ENCODE measurements at places on chromosomes 7 and 10. TPM values are rescaled to one million over a fixed set of nuclear protein-coding genes. Genes with fewer than 3 reads are reported as not detected.

DNA sequence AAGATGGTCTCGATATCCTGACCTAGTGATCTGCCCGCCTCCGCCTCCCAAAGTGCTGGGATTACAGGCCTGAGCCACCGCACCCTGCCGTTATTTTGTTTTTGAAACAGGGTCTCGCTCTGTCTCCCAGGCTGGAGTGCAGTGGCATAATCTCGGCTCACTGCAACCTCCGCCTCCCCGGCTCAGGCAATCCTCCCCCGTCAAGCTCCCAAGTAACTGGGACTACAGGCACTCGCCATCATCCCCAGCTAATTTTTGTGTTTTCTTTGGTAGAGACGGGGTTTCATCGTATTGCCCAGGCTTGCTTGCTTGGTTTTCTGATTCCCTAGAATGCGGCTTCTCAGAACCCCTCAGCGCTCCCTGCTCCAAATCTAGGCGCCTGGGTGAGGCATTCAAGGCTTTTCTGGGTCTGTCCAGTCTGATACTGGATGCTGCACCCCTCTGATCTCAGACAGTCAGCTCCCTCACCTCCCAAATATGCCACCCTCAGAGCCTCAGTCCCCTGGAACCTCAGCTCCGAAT, 1.3 kb downstream of the TFR2 start:
- no peak for DNase-seq

GRCh38 chr7:130367088-130367755, 13.1 kb upstream of the CPA1 start:
- DNase-seq: no peak

Gene BTBD16
- not detected for total RNA-seq

DNA sequence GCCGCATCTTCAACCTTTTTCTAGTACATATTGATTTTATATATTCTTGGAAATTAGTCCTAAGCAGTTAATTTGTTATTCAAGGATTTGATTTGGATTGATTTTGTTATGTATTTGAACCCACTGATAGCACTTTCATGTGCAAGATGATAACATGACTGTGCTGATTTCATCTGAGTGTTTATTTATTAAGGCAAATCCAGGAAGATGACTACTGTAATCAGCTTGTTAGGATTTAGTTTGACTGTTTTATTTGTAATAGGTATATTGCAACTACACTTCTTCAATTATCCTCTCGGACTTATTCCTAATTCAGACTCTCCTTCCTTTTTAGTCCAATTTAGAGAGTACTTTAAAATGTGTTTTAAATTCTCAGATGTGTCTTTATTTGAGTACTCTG, 75.1 kb upstream of the PRKG1 start:
- DNase-seq: no peak

Data from Right ventricle myocardium superior (tissue), 1 donor.